M059J (cell line): ENCODE measurements at places on chromosomes 5 and 9.
A peak's percentile ranks its signal among the peaks of the same experiment; 100 is the strongest.

DNA sequence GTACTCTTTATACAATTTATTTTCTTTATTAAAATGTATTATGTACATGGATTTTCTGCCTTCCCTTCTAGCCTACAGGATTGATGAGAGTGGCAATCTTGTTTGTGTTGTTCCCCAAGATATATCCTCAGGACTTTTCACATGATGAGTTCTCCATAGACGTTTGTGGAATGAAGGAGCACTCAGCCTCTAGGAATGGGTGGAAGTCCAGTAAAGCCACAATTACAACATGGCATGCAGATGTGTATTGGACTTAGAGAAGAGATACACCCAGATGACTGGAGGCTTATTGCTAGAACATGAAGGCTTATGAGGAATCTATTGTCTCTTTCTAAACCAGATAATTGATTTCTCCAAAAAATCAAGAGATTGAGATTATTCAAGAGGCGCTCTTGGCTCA, 8.2 kb upstream of the DOCK2 start:
- peak; percentile 71 for DNase-seq

GRCh38 chr5:57402348-57402747, 80.3 kb downstream of the ACTBL2 start:
- DNase-seq: no peak

- peak; percentile 40 for DNase-seq
Measured at GRCh38 chr5:17255471-17256021, 38.1 kb downstream of the BASP1 start.

DNA sequence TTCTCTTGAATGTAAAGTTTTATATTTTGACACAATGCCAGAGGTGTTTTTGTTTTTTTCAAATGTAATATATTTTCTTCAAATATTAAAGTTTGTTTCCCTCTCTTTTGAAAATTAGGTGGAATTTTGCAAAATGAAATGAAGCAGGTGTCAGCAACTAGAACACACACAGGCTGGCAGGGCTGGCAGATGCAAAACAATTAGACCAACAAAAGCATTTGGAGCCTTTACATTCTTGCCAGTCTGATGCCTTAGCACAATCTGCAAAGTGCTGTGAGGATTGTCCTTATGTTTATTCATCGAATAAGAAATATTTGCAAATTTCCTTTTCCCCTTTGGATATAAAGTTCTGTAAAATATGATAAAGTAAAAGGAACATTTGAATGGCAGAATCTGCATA, 1063.9 kb downstream of the CDH9 start:
- no peak for DNase-seq

- DNase-seq: no peak
Measured at GRCh38 chr9:92406477-92406876, 2.1 kb upstream of the OGN start.

DNA sequence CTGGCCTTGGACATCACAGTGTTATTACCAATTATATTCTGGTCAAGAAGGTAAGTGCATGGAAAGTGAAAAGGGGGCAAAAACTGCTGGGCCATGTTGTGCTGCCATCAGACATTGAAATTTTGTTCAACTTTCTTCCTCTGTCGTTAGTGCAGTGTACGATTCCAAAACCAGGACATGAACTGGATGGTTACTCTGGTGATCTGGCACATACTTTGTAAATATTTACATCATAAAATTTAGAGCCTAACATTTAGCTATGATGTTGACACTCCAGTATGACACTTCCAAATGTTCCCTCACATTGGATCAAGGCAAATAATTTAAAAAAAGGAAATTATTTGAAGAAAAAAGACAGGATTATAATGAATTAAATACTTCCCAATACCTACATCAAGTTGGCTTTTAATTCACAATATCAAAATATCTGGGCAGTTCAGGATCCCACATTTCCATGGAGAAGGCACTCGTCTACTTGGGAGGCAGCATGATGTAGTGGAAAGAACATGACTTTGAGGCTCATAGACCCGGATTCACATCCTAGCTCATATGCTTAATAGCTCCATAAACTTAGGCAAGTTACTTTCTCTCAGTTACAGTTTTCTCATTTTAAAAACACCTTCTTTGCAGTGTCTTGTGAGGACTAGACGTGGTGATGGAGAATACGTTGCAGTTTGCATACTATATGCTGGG, 342.5 kb upstream of the MPDZ start:
- DNase-seq: no peak

GRCh38 chr5:148897842-148898241, 71.4 kb downstream of the ADRB2 start:
- DNase-seq: no peak
